ENCODE measurements at places on chromosomes 1 and 21. TPM values are rescaled to one million over a fixed set of nuclear protein-coding genes. Genes with fewer than 3 reads are reported as not detected.

DNA sequence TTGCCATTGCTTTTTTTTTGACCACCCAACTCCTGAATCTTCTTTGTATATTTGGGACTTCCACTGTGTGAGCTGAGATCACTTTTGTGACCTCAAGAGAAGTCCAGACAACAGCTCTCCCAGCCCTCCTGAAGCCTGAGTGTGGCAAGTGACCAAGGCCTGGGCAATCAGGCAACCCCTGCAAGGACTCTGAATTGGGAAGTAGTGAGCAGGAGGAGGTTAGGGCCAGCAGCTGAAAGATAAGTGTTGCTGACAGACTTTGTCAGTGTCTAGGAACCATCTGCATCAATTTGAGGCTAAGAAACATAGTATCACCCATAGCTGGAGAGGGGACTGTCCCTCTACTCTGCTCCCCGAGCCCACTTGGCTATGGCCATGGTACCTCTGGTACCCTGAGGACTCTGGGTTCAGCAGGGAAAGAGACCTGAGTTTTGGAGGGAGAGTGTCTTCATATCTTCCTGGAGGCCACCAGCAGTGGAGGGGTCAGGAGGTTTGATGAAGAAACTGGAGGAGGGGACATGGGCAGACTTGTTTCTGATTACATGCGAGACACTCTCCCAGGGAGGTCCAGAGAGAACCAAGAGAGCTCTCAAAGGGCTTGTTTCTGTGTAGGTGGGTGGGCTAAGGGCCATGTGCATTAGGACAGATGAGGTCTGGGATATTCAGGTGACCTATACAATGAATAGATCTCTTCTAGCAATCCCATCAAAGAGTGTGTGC is 147.0 kb upstream of the DNAH14 start:
- no peak overlapping the region for H3K4me3 ChIP-seq
- DNase-seq: no peak
- no peaks in the 10 kb centered on the region for H3K4me1 ChIP-seq
- H3K27ac ChIP-seq: no peak overlapping the region

DNA sequence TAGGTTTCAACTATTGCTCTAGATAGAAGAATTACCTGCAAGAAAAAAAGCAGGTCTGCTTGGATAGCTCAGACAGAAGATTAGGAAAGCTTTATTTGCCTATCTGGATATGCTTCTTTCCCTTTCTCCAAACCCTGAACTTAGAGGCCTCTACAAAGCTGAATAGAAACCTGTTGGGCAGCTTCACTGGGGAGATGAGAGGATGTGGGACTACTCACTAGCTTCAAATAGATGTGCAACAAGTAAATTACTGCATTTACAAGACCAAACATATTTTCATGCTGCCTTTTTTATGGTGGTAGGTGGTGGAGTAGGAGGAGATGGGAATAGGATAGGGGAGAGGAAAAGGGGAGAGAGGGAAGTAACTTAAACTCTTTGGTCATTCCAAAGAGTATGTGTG is 6.4 kb downstream of the CLCA2 start:
- no peaks in the 10 kb centered on the region for H3K4me1 ChIP-seq
- no peaks in the 10 kb centered on the region for H3K27me3 ChIP-seq
- no peaks in the 10 kb centered on the region for H3K36me3 ChIP-seq
- H3K4me3 ChIP-seq: no peak overlapping the region
- H3K27ac ChIP-seq: no peak overlapping the region
- no peak for DNase-seq

GRCh38 chr1:52753169-52753568 is 26.9 kb downstream of the ZYG11B start:
- no peaks in the 10 kb centered on the region for H3K27me3 ChIP-seq
- H3K4me1 ChIP-seq: no peaks in the 10 kb centered on the region
- no peak overlapping the region for H3K27ac ChIP-seq
- H3K36me3 ChIP-seq: peaks cover 16% of the 10 kb centered on the region

- H3K27ac ChIP-seq: no peak overlapping the region
- no peaks in the 10 kb centered on the region for H3K27me3 ChIP-seq
- no peak overlapping the region for H3K4me3 ChIP-seq
Observed at GRCh38 chr1:203422656-203423055, 53.0 kb upstream of the PRELP start.

DNA sequence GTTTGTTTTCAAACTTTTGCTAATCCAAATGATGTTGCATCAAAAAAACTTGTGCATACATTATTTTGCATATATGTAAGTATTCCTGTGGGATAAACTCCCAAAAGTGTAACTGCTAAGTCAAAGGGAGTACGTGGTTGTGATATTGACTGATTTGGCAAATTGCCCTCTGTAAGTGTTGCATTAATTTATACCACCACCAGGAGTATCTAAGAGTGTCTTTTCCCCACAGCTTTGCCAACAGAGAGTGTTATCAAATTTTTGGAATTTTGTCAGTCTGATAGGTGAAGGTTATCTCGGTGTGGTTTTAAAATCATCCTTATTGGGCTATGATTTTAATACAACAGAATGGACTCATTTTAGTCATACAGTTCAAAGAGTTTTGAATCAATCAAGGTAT is 30.1 kb upstream of the PARP1 start:
- no peak overlapping the region for H3K27ac ChIP-seq
- H3K4me3 ChIP-seq: no peak overlapping the region
- H3K4me1 ChIP-seq: peaks cover 6% of the 10 kb centered on the region
- no peaks in the 10 kb centered on the region for H3K27me3 ChIP-seq

GRCh38 chr1:20936621-20937020 is 149.5 kb upstream of the HP1BP3 start:
- H3K4me3 ChIP-seq: no peak overlapping the region
- H3K4me1 ChIP-seq: no peaks in the 10 kb centered on the region
- H3K27ac ChIP-seq: no peak overlapping the region
- no peak for DNase-seq
- no peaks in the 10 kb centered on the region for H3K27me3 ChIP-seq

- no peak for DNase-seq
- no peaks in the 10 kb centered on the region for H3K27me3 ChIP-seq
- H3K27ac ChIP-seq: no peak overlapping the region
- peaks cover 28% of the 10 kb centered on the region for H3K4me1 ChIP-seq
- no peak overlapping the region for H3K4me3 ChIP-seq
- peaks cover under 1% of the 10 kb centered on the region for H3K36me3 ChIP-seq
Observed at GRCh38 chr1:33254491-33254890, 1.8 kb upstream of the ZNF362 start.

- H3K4me1 ChIP-seq: peaks cover 44% of the 10 kb centered on the region
- H3K27ac ChIP-seq: peak overlapping the region; percentile 44
- peak; percentile 87 for DNase-seq
- H3K36me3 ChIP-seq: peaks cover 28% of the 10 kb centered on the region
Observed at GRCh38 chr1:93576346-93576745, 105.3 kb downstream of the BCAR3 start.

DNA sequence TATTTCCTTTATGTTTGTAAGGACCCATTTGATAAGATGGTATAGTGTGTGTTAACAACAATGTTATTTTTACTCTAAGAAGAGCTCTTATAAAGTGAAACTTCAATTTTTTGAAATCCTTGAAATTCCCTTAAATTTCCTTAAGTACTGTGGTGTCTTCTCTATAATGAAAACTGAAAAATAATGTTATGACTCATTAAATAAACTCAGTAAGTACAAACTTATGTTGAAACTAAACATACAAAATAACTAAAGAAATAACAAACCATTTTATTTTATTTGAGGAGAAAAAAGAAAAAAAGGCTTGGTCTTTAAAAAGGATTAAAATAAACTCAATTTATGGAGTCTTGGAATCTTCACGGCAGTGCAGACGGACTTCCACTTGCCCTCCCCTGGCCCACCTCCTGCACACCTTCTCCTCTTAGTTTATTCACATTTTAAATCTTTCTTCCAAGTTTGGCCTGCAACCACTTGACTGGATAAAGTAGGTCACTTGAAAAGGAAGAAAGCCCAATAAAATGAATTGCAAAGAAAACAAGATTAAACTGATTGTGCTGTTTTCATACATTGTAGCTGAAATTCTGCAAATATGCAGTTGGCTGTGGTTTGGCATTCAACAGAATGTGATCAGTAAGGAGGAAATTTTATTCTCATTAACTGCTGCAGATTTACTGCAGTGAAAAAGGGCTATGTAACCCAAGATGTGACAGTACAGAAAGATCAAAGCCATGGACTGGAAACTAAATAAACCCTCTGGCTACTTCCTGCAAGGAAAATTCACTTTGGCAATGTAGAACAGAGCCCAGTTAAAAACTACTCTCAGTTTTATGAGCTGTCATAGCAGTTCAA is 48.5 kb upstream of the SCYL3 start:
- H3K27ac ChIP-seq: no peak overlapping the region
- no peak overlapping the region for H3K4me3 ChIP-seq
- H3K27me3 ChIP-seq: no peaks in the 10 kb centered on the region
- peaks cover 12% of the 10 kb centered on the region for H3K36me3 ChIP-seq

DNA sequence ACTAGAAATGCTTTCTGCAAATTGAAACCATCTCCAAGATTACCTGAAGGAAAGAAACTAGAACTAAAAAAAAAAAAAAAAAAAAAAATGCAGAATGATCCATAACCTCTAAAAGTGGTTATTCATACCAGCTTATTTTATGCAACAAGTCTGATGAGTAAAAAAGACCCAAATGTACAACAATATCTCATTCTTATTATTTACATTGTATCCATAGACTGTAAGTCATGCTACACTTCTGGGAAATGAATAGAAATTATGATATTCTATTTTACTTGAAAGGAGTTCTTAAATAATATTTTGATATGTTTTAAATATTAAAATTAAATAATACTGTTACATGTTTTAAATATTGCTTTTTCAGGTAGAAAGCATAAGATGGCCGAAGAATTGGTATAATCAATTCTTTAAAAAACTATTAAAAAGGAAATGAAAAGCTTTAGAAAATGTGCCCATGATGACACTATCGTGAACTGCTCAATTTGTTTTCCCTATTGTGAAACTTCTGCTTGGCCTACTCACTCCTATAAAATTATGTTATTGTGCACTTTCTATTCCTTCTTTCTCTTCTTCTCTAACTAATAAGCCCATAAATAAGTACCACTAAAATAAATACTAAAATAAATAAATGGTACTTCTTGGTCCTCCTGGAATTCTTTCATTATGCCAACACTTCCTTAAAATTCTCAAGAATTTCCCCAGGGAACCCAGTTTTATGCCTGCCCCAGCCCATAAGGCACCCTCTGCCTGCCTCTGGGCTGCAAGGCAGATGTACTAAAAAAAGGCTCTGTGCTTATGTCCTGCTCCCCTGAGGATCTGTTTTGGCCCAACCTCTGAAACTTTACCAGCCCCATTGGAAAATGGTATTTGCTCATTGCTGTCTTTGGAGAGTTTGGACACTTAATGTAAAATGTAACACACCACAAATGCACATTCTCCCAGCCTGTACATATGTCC is 18.1 kb downstream of the SAMSN1 start:
- H3K27ac ChIP-seq: no peak overlapping the region
- H3K36me3 ChIP-seq: no peaks in the 10 kb centered on the region
- H3K4me3 ChIP-seq: no peak overlapping the region
- DNase-seq: no peak
- H3K4me1 ChIP-seq: no peaks in the 10 kb centered on the region

- DNase-seq: no peak
- H3K4me3 ChIP-seq: no peak overlapping the region
- H3K36me3 ChIP-seq: no peaks in the 10 kb centered on the region
- no peak overlapping the region for H3K27ac ChIP-seq
- no peaks in the 10 kb centered on the region for H3K27me3 ChIP-seq
Observed at GRCh38 chr1:198549866-198550265, 9.4 kb upstream of the ATP6V1G3 start.

DNA sequence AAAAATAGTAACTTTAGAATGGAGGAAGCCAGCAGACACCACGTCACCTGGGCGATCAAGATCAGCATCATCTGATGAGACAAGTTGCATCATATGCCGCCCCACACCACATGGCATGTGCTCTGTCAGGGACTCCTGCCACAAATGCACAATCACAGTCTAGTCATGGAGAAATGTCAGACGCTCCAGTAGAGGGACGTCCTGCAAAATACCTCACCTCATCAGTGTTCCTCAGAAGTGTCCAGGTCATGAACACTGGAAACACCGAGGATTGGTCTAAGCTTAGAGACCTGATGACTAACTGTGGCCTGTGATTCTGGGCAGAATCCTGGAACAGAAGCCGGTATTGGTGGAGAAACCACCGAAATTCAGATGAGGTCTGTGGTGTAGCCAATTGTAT is 14.3 kb downstream of the ADARB1 start:
- H3K36me3 ChIP-seq: no peaks in the 10 kb centered on the region
- peaks cover 14% of the 10 kb centered on the region for H3K4me1 ChIP-seq
- no peak for DNase-seq
- H3K4me3 ChIP-seq: no peak overlapping the region
- H3K27me3 ChIP-seq: no peaks in the 10 kb centered on the region

GRCh38 chr1:169465281-169465680 is 20.5 kb downstream of the SLC19A2 start:
- peaks cover 3% of the 10 kb centered on the region for H3K27me3 ChIP-seq
- H3K4me3 ChIP-seq: no peak overlapping the region
- H3K4me1 ChIP-seq: peaks cover 4% of the 10 kb centered on the region
- H3K27ac ChIP-seq: no peak overlapping the region
- no peak for DNase-seq
- H3K36me3 ChIP-seq: no peaks in the 10 kb centered on the region

DNA sequence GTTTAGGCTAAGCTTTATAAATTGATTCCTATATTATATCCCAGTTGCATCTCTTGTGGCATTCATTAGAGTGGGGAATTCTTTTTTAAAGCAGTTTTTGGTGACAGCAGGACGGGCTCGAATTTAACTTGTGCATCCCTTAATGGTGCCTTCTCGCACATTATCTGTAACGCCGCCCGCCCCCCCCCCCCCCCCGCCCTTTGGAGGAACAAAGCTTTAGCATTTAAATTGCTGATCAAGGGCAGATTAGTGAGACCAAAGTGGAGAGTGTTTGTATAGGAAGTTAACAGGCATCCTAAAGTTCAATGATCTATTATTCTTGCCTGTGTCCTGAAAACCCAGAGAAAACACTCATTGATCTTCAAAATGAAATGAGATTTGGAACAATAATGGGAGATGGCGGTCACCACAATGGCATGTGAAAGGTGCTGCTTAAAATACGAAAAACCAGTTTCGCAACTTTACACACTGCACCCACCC is 2.2 kb downstream of the LMO4 start:
- H3K4me3 ChIP-seq: peak overlapping the region; percentile 76
- H3K4me1 ChIP-seq: peaks cover 15% of the 10 kb centered on the region
- H3K27ac ChIP-seq: peak overlapping the region; percentile 92
- peaks cover 6% of the 10 kb centered on the region for H3K36me3 ChIP-seq
- DNase-seq: no peak
- H3K27me3 ChIP-seq: peaks cover 2% of the 10 kb centered on the region

- peaks cover 17% of the 10 kb centered on the region for H3K36me3 ChIP-seq
- H3K27ac ChIP-seq: peak overlapping the region; percentile 78
- no peaks in the 10 kb centered on the region for H3K27me3 ChIP-seq
- H3K4me1 ChIP-seq: peaks cover 65% of the 10 kb centered on the region
- H3K4me3 ChIP-seq: peak overlapping the region; percentile 1
Observed at GRCh38 chr1:21932127-21932526, 5.0 kb downstream of the HSPG2 start.

ADORA1 gene
- 11.7 TPM for total RNA-seq

SHISAL2A gene
- total RNA-seq: 0.30 TPM

CELA2A gene
- not detected for total RNA-seq

CRP gene
- not detected for total RNA-seq

HSPB7 gene
- 1.4 TPM for total RNA-seq

TNFRSF25 gene
- 9.5 TPM for total RNA-seq

C1orf94 gene
- total RNA-seq: 0.40 TPM

Measured in spinal cord (tissue), 10 donors.